ENCODE measurements at places on chromosomes 4 and X. TPM values are rescaled to one million over a fixed set of nuclear protein-coding genes. Genes with fewer than 3 reads are reported as not detected.

CXCL8 gene
- total RNA-seq, result not detected

AMBN gene
- not detected for total RNA-seq

HDX gene
- 9.4 TPM for total RNA-seq

HADH gene
- total RNA-seq, result 26.6 TPM

PF4V1 gene
- not detected for total RNA-seq
